ENCODE measurements at places on chromosomes 13 and 19.
A peak's percentile ranks its signal among the peaks of the same experiment; 100 is the strongest.

DNA sequence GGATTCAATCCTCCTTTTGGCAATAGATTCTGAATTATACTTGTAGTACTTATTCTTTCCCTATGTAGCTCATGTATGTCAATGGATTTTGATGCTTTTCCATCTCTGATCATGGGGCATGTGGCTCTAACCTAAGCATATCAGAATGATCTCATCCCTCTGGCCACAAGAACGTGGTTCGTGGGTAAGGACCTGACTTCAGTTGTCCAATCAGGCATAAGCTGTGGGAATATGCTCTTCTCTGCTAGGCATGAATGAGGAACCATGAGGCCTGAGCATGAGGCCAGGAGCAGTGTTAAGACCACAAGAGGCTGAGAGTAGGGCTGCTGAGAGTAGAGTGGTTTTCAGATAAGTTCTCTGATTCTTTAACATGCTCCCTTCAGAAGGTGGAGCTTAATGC lies 292.4 kb upstream of the TSHZ3 start:
- no peak for DNase-seq

DNA sequence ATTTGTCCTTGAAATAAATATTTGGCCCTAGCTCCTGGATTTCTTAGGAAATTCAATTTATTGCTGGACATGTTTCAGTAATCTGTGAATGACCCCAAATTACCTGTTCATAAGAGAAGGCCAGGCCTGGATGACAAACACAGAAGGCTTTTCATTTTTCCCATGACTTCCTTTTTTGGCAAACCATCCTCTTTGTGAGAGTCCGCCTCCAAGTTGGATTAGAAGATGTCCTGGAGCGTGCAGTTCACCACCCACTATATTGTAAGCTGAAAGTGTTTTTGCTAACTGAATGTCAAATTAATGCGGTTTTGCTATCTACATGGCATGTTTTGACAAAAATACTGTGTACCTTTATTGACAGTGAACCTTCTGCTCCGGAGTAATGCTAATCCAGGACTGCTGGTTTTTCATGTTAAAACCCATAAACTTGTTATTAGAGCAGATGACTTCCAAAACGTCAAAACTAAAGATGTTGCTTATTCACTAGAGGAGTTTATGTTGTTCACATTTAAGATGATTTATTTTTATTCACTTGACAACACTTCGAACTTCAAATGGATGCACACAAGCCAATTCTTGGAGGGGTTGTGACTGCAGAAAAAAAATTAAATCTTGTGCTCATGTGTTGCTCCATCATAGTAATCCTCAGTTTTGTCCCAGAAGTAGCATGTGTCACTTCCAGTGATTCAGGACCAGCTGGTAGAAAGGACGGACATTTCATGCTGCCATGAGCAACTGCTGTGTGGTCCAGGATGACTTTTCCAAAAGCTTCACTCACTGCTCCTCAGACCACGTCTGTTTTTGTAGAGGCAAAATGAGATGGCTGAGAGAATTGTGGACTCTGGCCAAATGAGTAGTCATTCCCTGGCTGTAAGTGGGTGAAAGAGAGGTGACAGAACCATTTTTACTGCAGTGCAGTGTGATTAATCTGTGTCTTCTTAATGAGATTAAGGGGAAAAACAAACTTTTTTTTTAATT lies 71.0 kb downstream of the ITGBL1 start:
- DNase-seq = no peak

GRCh38 chr19:16834747-16835146 lies 5.5 kb downstream of the SIN3B start:
- DNase-seq = peak; percentile 43

GRCh38 chr13:98171900-98172589 lies 5.0 kb downstream of the RNF113B start:
- DNase-seq = no peak

DNA sequence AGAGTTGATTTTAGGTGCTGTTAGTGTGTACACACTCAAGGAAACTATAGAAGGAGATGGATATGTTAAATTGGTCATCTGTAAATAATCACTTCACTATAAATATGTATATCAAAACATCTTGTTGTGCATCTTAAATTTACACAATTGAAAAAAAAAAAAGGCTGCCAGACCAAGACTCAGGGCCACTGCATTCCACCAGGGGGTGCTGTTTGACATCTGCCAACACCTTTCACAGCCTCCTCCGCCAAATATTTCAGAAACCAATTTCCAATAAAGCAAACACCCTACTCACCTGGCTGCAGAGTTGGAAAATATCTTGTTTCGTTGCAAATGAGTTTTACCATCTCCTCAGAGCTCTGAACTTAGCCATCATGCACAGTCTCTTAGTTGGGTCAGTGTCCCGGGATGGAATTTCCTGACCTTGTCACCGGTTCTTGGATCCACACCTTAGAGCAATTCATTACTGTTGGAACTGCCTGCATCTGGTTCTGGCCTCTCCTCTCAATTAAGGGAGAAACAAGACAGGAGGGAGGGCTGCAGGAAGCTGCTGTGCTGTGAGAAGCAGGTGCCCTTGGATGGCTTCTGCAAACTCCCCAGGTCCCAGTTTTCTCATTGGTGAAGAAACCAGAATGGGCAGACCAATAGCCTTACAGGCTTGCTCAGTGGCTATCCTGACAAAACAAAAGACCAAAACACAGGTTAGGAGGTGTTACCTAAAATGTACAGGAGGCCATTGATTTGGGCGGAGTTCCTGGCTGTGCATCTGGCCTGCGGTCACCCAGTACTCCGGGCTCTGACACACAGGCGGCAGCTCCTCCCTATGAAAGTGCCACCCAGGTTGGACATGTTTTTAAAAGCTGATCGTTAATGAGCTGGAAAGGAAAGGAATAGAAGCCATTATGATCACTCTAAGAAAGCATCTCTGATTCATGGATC lies 746.6 kb downstream of the UQCRFS1 start:
- peak; percentile 80 for DNase-seq

DNA sequence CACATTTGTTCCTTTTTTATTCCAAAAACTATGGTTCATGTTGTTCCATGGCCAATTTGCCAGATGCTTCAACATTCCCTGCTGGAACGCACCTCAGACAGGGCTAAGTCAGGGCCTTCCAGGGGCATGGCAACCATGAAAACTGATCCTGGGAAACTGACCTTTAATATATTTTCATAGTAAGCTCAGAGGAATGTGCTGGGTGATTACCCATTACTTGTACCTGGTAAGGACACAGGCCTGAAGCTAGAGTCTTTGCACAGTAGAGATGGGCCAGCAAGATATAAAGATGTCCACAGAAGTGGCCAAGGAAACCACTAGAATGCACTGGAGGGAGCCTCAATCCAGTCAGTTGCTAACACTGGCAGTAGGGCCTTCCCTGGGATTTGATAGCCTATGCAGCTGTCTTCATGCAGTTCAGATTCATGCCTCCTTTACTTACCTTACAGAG lies 353.1 kb downstream of the ENOX1 start:
- DNase-seq = no peak

- DNase-seq = no peak
These were observed 115.4 kb downstream of the ABCC4 start for GRCh38 chr13:95185851-95186250.

DNA sequence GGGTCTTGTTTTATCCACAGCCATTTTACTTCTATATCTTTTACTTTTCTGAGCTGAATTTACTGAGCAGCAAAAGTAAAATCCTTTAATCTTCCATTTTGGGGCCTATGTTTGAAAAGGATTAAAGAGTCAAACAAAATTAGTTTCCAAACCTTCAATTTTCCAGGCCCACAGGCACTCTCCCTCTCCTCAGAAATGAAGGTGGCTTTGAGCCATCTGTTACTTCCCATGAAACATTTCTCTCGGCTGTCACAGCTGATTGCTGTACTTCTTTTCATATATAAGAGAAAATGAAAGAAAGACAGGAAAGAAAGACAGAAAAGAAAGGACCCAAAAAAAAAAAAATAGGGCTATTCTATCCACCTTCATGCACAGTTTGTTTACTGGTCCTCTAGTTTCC lies 194.9 kb downstream of the LACC1 start:
- no peak for DNase-seq

DNA sequence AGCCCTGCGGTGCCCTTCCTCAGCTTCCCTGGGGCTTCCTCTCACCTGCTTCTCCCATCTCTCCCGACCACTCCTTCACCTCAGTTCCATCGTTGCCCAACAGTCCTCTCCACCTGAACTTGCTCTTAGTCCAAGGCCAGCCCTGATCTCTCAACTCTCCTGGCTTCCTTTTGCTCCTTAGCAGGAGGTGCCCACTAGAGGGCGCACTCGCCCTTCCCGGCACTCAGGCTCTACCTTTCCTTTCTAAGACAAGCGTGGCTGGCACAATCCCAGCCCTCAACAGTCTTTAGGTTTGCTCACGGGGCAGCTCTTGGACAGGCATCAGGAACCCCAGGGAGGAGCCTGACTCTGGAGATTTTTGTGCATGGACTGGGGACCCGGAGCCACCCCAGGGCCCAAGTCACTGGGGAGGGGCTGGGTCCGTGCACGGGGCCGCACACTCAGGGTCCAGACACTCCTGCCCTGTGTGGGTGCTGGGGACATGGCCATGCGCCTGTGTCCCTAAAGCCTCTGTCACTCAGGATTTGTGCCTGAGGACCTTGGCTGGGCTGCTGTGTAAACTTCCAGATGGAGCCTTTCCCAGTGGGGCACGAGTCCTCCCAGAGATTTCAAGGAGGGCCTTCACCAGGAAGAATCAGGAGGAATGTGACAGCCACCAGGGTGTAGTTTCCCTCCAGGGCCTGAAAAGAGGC lies 12.1 kb upstream of the CEACAM8 start:
- DNase-seq = peak; percentile 86

DNA sequence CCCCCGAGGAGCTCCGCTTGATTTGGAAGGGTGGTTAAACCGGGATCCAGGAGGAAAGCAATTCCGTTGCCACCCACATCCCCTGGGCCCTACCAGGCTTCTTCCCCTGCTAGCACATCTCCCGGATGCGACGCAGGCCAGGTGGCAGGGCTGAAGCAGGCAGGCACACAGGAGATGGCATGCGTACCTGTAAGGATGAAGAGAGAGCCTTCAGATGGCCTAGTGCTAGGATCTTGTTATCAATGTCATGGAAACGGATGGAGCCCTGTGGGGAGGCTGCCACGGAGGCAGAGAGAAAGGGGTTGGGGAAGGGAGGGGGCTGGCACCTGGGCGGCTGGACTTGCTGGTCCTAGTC lies 8.5 kb upstream of the SOX1 start:
- no peak for DNase-seq

- no peak for DNase-seq
These were observed 22.1 kb downstream of the VASP start for GRCh38 chr19:45529420-45529785.

GRCh38 chr13:42170029-42170428 lies 101.9 kb upstream of the AKAP11 start:
- DNase-seq = no peak

DNA sequence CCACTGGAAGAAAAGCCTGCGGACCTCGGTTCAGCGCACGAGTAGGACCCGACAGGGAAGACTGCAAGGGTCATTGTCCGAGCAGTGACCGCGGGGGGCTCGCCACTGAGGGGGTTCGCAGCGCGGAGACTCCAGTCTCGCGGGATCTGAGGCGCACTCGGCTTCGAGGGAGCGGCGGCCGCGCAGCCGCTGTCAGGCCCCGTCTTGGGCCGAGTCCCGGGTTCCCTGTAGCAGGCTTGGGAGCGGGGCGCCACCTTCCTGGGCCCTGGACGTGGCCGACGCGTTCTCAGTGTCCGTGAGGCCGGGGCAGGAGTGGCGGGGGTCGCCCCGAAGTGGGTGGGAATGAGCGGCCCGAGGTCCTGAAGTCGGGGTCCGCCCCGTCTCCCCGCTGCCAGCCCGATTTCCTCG lies 474 bp upstream of the FAM174C start:
- no peak for DNase-seq

GRCh38 chr19:11379857-11380350 lies 4.2 kb downstream of the EPOR start:
- no peak for DNase-seq

DNA sequence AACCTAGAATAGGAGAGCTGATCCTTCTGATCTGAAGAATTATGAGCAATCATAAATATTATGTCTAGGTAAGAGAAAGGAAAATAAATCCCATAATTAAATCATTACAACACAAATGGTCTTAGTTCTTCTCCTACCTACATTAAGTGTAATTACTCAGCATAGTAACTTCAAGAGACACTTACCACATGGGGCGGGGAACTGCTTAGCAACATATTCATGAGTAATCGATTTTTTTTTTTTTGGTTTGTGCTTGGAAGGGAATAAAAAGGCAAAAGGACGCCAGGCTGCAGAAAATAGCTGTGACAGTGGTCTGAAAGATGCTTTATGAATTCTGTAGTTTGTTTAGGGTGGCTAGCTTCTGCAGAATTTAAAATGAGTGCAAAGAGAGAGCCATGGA lies 103.3 kb upstream of the HTR2A start:
- no peak for DNase-seq

DNA sequence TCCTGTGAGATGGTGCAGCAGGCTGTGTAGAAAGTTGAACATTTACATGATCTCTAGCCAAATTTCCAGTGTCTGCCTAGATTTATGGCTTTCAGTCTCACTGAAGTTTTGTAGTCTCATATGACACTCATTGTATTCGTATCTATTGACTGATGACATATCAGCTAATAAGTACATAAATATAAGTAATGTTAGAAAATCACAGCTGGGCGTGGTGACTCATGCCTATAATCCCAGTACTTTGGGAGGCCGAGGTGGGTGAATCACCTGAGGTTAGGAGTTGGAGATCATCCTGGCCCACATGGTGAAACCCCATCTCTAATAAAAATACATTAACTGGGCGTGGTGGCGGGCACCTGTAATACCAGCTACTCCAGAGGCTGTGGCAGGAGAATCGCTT lies 54.7 kb upstream of the HTR2A start:
- no peak for DNase-seq

DNA sequence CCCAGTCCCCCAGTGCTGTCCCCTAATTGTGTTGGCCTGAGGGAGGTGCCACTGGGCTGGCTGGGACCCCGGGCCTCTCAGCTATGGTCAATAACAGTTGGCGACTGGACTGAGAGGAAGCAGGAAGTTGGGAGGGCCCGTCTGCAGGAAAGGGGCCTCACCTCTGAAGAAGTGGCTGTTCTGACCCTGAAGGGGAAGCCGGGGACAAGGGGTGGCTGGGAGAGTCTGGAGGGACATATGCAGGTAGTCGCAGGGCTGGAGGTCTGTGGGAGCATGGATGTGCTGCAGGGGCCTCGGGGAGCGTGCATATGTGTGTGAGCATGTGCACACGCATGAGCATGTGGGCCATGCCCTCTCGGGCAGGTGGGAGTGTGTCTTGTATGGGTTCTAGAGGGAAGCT lies 5.9 kb downstream of the PKN1 start:
- DNase-seq = no peak

DNA sequence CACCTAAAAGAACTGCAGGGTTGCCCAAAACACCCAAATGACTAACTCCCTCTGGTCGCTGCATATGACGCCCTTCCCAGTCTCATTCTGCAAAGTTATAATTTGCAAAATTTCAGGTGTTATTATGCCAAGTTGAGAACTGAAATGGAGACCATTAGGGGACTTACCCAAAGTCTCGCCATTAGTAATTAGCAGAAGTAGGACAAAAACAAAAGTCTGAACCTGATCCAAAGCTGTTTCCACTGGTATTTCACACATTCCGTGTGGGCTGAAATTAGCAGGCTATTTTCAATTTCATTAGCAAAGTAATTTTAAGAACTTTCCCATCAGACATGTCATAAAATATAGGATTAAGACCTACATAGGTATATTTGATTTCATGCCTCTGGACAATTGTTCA lies 6.8 kb downstream of the RUBCNL start:
- DNase-seq = no peak

- DNase-seq = no peak
These were observed 1.4 kb upstream of the RBM26 start for GRCh38 chr13:79407349-79407979.

All from stimulated activated CD8-positive, alpha-beta memory T cell treated with anti-CD3 and anti-CD28 coated beads, Interleukin-4, amount 100 ng/mL, for 48 hours (primary cell).